Colonic mucosa (tissue), 4 donors: ENCODE measurements at places on chromosomes 12 and 14. TPM values are rescaled to one million over a fixed set of nuclear protein-coding genes. Genes with fewer than 3 reads are reported as not detected.
A peak's percentile ranks its signal among the peaks of the same experiment; 100 is the strongest.

DNA sequence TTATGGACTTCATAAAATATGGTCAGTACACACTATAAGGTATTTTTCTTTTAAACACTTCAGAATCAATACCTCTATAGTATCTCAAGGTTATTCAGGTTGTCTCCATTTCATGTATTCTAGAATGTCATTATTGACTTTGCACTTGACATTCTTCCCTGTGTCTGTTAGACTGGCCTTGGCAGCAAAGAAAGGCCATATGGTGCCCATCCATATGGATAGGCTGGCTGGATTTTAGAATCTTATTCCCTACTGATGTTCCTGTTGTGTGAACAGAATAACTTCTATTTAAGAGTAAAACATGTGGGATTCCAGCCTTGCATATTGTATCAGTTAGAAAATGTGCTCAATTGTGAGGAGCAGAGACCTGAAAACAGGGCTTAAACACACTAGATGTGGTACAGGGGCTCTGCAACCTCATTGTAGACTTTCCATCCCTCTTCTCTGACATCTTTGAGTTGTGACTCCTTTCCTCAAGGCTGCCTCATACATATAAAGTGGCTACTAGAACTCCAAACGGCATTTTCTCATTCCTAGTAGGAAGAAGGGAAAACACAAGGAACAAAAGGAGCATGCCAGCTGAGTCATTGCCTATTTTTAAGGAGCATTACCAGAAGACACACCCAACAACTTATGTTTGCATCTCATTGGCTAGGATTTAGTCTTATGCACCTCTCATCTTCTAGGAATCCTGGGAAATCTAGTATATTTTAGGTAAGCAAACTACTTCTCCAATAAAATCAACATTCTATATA is 221.2 kb upstream of the TMPO start:
- no peak for DNase-seq

DNA sequence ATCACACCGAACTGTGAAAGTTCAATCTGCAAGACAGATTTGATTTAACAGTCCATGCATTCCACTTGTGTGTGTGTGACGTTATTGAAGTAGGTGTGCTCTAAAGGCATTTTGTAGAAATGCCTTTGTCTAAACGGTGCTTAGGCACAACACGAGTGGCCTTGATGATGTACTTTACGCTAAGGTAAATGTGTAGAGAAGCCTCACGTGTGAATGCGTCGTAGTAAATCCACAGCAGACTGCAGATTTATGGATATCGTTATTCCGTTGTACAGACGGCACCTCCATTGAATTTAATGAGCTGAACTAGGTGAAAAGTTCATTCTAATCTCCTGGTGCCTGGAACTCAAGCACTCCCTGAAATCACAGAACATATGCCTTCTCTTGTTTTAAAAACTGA is 202.8 kb upstream of the STXBP6 start:
- DNase-seq: no peak

DNA sequence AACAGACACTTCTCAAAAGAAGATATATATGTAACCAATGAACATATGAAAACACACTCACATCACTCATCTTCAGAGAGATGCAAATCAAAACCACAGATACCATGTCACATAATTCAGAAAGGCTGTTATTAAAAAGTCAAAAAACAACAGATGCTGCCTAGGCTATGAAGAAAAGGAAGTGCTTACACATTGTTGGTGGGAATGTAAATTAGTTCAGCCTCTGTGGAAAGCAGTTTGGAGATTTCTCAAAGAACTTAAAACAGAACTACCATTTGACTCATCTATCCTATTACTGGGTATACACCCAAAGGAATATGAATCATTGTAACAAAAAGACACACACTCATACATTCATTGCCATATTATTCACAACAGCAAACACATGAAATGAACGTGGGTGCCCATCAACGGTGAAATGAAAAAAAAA is 35.1 kb downstream of the EIF2S3B start:
- no peak for DNase-seq

The ITGB7 gene
- 5.3 TPM for total RNA-seq

- no peak for DNase-seq
These were observed 54.5 kb upstream of the MMP17 start for GRCh38 chr12:131773582-131774221.

The FOXN3 gene
- 46.8 TPM for total RNA-seq

The PEX5 gene
- 35.4 TPM for total RNA-seq

DNA sequence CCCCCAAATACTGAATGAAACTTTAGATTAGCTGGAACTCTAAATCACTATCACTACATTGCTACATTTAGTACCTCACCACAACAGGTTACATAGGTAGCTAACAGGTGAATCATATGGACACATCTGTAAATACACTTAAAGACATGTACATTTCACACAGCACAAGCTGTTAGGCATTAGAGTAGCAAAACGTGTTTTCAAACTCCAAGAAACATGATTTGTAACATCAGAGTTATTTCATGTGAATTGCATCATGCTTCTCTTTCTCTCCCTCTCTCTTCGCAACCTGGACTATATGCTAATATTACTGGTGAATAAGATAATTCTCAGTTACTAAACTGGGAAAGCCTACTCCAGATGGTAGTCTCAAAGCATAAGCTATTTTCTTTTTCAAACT is 4.3 kb downstream of the SEL1L start:
- no peak for DNase-seq

The LMO3 gene
- total RNA-seq: 0.72 TPM

The ABCB9 gene
- 4.3 TPM for total RNA-seq

The MGST1 gene
- 555 TPM for total RNA-seq

DNA sequence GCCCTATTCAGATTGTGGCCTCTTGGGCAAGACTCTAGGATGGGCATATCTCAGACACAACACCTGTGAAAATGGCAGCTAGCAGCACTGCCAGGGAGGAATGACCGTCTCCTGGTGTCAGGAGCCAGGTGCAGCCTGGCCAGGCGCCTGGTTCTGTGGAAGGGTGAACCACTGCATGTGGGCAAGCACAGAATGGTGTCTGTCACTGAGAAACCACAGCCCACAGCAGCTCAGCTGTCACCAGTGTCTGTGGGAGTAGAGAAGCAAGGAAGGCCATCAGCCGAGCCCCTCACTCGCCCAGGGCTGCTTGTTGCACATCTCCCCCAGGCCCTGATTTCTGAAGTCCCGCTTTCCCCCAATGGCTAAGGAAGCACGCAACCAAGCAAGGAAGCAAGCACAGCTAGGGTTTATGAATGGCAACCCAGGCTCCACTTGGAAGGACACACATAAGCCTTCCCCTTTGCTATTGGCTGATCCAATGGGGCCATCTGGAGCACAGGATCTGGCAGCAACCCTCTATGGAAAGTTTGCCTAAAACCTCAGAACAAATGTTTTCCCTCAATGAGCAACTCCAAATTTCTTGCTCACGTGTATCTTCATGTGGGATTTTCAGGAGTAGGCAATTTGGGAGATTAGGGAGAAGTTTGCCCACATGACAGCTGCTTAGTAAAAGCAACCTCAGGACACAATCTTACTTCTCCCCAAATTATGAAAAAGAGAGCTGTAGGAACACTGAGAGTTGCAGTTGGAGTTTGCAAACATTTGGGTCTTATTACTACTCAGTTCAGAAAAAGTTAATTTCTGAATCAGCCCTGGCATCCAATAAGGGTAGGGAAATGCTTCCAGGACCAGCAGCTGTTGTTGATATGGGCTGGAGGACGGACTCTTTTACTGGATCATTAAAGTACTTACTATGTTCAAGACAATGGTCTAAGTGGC is 44.7 kb downstream of the GPHB5 start:
- peak; percentile 21 for DNase-seq

GRCh38 chr12:30795410-30796312 is 40.9 kb upstream of the CAPRIN2 start:
- peak; percentile 26 for DNase-seq
